ENCODE measurements at places on chromosomes 12 and 14.

DNA sequence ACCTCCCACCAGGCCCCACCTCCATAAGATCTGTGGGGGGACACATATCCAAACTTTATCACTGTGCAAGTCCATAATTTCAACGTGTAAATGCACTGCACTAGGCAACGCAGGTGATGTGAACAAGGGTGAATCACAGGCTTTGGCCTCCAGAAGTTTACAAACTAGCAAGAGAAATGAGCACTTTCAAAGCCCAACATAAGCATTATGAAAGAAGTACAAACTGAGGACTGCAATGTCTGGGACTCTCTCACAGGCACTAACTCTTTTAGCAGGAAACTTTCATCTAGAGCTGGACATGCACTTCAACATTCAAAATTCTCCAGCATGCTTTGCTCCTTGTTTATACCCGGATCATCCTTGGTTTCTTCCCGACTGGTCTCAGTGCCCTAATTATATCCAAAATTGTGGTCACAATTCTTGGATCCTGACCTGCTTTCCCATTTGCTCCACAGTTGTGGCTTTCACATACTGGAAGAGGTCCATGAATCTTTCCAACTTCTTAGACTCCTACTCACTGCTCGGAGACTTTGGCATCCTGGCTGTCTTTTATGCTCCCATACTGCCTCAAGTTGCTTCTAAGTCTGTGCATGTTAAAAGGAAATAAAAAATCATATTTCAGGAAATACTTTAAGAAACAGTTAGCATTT, 44.9 kb upstream of the STRAP start:
- no peak for DNase-seq

- DNase-seq, result no peak
These were observed 123.6 kb downstream of the SMOC1 start for GRCh38 chr14:70002589-70003346.

DNA sequence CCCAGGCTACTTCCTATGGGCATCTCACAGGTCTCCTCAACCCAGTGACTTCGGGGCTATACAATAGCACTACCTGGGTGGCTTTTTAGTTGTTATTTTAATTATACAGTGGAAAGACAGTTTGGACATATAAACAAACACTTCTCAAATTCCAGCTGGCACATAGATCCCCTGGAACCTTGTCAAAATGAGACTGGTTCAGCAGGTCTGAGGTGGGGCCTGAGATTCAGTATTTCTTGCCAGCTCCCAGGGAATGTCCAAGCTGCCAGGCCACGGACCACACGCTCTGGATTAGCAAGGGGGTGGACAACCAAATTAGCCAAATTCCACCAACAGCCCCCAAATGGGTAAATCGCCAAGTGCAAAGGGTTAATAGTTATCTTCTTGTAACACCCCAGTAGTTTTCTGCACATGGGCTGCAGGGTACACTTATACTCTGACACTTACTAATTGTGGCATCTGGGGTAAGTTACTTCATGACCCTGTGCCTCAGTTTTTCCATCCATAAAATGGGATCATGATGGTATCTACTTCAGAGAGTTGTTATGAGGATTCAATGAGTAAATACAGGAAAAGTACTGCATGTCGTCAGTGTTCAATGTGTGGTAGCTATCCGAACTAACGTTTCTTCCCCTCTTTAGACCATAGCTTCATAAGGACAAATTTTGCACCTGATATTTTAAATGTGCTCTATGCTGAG, 789.4 kb upstream of the TBX3 start:
- no peak for DNase-seq

DNA sequence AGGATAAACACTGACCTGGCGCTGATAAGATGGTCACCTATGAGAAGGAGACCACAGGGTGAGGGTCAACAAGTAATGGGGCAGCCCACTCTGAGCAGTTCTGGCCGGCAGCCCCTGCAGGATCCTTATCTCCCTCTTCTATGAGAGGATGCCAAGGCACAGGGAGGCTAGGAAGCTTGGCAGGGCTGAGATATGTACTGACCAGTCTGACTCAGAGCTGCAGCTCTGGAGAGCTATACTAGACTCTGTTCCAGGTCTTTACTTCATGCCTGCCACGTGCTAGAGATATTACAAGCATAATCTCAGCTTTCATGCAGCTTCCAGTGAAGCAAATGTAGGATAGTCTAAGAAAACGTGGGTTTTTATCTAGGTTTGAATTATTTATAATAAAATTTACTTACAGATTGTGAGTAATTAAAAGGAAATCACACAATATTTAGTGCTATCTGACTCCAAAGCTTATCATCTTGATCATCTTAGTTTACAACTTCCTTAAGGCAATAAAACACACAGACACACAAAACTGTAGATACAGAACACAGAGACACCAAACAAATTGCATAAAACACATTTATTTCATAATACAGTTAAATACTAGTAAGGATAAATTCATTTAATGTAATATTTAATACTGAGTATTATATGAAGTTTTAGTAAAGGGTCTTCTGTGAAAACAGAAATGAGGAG, 32.3 kb downstream of the GIT2 start:
- DNase-seq, result no peak

DNA sequence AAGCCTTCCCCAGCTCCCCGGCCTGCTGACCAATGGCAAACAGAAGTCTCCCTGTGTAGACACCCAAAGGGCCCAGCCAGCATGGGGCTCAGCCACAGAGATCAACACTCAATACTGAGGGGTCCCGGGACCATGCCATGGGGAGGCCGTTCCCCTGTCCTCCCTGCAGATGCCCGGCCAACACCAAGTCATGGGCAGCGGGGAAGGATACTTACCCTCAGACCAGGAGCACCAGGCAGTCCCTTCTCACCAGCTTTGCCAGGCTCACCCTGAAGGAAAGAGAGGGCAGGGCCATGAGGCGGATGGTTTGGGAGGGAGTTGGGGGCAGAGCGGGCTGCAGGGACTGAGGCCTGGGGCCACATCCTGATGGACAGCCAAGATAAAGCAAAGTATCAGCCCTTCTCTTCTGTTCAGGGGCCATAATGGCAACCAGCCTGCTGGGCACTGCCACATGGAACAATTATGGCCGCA, 19.9 kb downstream of the COL2A1 start:
- DNase-seq, result no peak

GRCh38 chr14:54676812-54677708, 110.1 kb downstream of the SAMD4A start:
- DNase-seq, result no peak

DNA sequence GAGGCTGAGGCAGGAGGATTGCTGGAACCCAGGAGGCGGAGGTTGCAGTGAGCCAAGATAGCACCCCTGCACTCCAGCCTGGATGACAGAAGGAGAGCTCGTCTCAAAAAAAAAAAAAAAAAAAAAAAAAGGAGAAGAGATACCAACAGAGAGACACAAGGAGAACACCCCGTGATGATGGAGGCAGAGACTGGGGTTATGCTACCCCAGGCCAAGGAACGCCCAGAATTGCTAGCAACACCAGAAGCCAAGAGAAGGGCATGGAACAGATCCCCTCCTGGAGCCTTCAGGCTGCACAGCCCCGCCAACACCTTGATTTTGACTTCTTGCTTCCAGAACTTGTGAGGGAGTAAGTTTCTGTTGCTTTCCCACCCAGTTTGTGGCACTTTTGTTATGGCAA, 148.0 kb upstream of the FOXN3 start:
- no peak for DNase-seq

DNA sequence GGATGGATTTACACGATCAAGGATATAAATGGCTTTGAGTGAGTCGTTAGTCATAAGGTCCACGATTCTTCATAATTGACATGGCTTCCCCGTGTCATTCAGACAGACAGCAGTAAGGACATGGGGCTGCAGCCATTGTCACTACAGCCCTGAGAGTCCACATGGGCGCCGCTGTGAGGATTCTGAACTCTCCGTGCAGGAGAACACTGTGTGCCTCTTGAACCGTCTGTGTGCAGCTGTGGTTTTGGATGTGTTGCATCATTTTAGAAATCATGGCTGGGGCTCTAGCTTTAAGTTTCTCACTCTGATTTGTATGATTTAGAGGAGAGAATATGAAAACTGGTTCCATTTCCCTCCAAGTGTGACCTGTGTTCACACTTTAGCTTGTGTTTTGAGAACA, 47.2 kb downstream of the NPAS3 start:
- no peak for DNase-seq

- DNase-seq, result no peak
These were observed 201.0 kb downstream of the SLC25A21 start for GRCh38 chr14:36971263-36971855.

DNA sequence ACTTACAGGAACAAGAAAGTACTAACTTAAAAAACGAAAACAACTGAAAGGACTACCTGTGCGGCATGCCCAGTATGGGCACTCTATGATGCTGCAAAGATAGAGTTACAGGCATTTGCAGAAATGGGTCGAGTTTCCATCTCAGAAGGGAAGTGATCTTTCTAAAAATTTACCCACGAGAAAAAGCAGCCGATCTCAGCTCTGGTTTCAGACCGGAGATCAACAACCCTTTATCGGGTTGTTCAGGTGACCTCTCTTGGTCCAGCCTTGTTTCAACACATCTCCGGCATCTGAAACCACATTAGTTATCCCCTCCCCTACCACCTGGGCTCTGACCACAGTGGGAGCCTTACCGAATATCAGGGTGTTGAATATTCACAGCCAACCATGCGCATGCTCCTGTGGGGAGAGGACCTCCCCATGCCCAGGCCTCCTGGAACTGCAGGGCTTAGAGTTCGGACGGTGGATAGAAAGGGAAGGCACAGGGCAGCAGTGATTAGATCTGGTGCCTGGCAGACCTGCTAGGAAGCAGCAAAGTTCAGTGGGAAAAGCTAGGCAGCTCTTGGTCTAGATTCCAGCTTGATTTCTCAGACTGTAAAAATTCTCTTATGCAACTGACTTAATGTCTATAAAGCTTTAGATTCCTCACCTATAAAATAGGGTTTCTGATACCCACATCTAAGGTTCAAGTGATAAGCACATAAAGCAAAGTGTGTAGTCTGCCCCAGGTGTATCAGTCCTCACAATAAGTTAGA, 906.0 kb downstream of the VRK1 start:
- no peak for DNase-seq

GRCh38 chr14:58353516-58354299, 42.0 kb upstream of the TOMM20L start:
- no peak for DNase-seq

DNA sequence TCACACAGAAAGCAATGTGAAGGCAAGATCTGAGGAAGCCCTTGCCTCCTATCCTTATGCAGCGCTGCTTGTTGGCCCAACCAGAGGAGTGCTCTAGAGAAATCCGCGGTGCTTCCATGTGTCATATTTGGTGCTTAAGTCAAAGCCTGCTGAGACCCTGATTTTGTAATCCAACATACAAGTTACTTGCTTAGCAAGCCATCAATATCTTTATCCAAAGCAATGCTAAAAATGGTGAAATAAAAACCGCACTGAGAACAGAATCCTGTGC, 250.0 kb downstream of the MED13L start:
- DNase-seq, result no peak

GRCh38 chr14:37796703-37797416, 201.4 kb downstream of the TTC6 start:
- no peak for DNase-seq

GRCh38 chr12:123894823-123895345, 77.7 kb downstream of the CCDC92 start:
- no peak for DNase-seq

DNA sequence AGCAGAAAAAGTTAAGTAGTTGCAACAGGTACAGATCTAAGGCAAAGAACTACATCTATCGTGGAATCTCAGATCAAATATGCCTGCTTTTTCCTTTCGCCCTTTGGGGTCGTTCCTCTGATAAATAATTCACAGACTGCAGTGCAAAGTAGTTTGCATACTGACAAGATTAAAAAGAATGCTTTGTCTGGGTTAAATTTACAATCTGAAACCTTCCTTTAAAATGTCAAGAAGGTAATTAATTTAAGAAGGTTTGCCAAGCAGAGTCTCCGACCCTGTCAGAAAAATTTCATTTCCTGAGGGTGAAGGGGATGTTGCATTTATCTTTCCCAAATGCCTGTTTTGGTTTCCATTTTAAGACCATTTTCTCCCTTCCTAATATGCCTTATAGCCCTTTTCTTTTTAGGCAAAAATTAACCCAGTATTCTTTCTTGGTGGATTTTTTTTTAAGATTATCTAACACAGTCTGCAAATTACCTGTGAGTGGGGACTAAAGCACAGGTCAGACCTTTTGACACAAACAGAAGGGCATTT, 406.9 kb downstream of the LRIG3 start:
- DNase-seq, result no peak

DNA sequence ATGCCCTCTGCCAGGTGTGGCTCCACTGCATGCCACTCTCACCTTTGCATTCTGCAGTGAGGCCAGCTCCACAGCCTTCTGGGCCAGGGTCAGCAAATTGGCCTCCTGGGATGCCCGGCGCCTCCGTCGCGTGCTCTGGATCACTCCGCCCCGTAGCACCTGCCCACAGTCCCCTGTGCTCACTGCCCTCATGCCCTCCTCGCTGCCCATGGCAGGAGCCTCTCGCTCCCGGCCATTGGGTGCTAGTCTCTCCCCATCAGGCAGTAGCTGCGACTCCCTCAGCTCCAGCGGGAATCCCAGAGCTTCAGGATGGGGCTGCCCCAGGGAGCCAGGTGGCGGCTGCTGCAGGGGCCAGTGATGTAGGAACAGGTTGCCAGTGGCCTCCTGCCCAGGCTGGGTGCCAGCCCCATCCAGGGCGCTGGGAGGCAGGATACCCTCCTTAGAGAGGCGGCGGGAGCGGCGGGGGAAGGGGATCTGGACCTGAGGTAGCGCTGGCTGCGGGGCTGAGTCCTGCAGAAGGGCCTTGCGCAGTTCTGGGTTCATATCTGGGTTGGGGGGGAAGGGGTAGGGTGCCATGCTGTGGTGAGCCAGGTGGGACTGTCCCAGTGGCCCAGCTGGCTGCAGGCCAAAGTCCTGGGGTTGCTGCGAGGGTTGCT, 24.5 kb upstream of the PNMA1 start:
- DNase-seq, result no peak

DNA sequence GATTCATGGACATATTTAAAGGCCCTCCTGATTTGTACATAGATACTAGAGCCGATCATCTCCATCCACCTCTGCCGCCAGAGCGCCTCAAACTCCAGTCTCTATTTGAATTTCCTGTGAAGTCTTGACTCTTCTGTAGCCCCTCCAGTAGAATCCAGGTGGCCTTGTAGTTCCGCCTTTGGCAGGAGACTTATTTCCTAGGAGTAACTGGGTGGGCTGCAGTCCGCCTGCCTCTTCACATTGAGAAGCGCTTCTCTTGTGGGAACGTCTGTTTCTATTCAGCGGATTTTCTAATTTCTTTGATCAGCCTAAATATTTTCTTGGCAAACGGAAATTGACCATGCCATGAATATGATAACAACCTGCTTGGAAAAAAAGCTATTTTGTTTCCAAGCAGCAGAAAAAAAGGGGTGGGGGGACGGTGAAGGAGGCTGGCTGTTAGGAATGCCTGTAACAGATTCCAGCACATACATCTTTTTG, 9.0 kb upstream of the SIX1 start:
- no peak for DNase-seq
